ENCODE measurements at places on chromosomes 7 and 10.

DNA sequence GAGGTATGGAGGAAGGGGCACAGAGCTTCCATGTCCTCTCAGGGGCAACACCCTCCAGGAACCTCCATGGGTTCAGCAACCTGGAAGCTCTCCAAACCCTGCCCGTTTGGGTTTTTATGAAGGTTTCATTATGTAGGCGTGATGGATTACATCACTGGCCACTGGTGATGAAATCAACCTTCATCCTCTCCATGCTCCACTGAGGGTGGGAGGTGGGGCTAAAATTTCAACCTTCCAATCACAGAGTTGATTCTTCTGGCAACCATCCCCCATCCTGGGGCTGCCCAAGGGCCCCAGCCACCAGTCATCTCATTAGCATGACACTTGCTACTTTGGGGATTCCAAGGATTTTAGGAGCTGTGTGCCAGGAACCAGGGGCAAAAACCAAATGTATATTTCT, 90.1 kb downstream of the TEX36 start:
- no peak for DNase-seq

GRCh38 chr10:110076559-110077318, 69.0 kb downstream of the ADD3 start:
- DNase-seq = peak; percentile 67

GRCh38 chr10:15725603-15726002, 5.9 kb upstream of the ITGA8 start:
- peak; percentile 59 for DNase-seq

DNA sequence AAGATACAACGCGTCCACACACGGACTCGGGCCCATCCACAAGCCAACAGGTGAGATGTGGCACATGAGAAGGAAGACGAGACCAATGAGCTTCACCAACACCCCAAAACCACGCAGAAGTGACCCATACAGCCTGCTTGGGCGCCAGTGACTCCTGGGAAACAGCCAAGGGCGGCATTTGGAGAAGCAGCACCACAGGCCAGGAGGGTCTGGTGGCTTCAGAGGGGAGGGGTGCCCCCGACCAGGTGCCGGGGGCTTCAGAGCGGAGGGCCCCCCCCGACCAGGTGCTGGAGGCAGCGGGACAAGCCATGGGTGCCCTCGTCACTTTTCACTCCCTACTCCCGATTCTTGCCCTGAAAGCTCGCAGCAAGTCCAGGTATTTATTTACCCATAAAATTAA, 140.1 kb downstream of the DIP2C start:
- DNase-seq = no peak

- no peak for DNase-seq
Measured at GRCh38 chr10:132702601-132703418, 83.1 kb downstream of the NKX6-2 start.

DNA sequence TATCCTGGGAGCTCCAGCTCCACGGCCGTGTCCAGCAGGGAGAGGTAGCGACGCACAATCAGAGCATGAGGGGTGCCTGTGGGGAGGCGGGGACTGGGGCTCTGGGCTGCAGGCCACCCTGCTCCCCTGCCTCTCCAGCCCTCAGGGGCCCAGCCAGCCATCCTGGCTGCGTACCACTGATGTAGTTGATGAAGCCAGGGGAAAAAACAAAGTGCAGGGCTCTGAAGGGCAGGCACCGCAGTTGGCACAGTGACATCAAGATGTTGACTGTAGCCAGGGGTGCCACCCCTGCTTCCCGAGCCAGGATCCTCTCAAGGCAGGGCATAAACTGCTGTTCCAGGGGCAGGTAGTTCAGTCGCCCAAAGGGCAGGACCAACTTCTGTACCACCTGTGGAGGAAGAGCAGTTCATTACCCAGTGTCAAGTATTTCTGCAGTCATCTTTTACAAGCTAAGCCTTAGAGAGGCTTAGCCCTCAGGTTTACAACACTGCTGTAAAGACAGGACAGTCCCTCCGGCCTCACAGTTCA, 2.8 kb downstream of the FASTK start:
- DNase-seq = no peak

DNA sequence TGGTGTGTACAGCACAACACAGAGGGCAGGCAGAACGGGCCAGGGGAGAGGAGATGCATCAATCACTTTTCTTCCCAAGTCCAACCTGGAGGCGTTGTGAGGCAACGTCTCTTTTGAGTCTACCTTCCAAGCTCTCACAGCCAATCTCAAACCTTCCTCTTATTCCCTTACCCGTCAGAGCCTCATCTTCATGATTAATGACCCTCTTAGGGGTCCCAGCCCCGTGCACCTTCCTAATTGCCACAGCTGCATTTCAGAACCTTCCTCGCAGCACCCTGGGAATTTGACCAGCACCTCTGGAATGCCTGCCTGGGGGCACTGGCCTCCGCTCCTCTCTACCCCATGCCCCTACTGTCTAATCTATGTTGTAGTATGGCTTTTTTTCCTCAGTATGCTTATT, 169.3 kb upstream of the PRR15 start:
- DNase-seq = no peak

- DNase-seq = no peak
Measured at GRCh38 chr10:29607576-29607975, 27.2 kb downstream of the SVIL start.

DNA sequence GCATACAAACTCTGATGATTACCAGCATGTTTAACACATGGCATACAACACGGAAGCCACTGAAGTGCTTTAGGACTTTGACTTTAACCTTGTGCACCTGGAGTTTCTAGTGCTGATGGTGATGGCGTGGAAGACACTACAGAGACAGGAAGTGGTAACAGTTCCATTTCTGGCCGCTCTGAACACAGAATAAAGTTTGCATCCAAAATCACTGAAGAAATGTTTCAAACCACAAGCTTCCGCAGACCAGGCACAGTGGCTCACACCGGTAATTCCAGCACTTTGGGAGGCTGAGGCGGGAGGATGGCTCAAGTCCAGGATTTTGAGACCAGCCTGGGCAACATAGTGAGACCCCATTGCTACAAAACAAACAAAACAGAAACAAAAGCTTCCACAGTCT, 40.3 kb upstream of the TNPO3 start:
- no peak for DNase-seq

DNA sequence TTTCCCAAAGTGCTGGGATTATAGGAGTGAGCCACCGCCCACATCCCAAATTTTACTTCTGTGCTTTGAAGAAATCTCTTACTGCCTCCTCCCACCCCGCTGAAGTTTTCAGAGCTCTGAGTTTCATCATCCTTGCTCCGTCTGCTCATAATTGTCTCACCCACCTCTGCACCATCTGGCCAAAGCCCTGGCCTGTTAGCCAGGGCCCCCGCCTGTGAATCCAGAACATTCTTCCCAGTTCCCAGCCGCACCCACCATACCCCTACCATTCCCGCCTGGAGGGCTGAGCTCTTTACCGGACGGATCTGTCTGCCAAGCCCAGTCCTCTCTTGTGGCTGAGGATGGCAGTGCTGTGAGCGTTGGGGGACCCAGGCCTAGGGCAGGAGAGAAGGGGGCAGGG, 14.5 kb downstream of the SSC4D start:
- no peak for DNase-seq

DNA sequence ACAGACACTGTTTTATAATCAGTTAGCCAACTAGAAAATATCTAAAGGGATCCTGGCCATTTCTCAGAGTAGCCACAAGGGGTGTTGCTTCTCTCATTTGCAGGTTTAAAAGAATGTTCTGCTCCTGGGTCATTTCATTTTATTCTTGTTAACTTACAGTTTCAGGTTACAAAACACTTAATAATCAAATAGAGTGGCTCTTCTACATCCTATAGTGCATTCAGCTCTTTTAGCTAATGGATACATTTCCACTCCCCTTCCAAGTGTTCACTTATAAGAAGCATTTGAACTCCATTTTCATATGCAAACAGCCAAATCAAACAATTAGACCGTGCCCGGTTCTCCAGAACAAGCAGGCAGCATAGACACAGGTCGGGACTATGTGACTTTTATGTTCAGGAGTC, 117.5 kb downstream of the TRIL start:
- DNase-seq = peak; percentile 29

GRCh38 chr10:45591280-45591679, 81.3 kb downstream of the ZFAND4 start:
- no peak for DNase-seq

GRCh38 chr7:111942450-111943081, 263.6 kb downstream of the DOCK4 start:
- no peak for DNase-seq

DNA sequence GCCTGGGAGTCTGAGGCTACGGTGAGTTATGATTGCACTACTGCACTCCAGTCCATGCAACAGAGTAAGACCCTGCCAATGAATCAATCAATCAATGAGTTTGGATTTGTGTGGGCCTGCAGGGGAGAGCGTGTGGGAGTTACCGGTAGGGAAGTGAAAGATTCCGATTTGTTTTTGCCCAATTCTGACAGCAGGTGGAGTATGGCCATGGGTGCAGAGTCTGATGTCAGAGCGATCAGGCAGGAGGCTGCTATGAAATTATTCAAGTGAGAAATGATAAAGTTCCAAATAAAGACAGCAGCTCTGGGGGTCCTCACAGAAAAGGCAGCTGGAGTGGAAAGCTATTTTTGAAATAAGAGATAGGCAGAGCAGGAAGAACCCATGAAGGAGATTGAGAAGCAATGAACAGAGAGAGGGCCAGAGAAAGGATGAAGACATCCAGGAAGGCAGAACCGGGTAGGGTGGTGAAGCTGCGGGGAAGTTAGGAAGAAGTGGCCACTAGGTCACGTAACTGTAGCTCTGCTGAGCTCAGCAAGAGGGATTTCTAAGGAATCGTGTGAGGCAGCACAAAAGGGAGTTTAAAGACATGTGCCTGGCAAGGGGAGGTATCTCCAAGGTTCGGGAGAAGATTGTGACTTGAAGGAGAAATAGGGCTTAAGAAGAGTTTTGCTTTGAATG, 93.7 kb upstream of the NMT2 start:
- peak; percentile 38 for DNase-seq

- DNase-seq = no peak
Measured at GRCh38 chr7:90669492-90669891, 73.4 kb downstream of the CDK14 start.

DNA sequence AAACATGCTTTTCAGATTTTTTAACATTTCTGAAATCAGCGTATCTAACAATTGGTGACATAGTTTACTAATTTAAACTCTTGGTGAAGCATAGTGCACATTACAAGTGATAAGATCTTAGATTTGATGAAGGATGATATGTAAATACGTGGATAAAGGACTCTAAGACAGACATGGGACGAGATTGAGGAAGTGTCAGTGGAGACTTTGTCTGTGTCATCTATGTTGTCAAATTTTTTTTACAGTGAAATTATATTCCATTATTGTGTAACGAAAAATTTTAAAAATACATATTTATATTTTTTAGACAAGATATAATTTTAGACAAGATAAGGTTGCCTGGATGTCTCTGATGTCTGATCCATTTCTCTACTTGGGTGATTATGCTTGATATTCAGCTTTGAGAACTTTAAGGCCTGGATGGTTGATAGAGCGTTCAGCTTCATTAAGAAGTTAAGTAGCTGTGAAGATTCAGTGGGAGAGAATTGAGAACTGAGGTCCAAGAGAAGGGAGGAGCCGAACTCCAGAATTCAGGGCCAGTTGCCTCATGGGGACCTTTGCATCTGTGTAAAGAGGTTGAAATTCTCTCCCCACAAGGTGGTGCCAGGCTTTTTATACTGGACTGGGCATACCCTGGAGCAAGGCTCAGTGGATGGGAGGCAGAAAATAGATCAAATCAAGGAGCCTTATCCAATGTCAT, 62.7 kb downstream of the KAT6B start:
- DNase-seq = no peak

DNA sequence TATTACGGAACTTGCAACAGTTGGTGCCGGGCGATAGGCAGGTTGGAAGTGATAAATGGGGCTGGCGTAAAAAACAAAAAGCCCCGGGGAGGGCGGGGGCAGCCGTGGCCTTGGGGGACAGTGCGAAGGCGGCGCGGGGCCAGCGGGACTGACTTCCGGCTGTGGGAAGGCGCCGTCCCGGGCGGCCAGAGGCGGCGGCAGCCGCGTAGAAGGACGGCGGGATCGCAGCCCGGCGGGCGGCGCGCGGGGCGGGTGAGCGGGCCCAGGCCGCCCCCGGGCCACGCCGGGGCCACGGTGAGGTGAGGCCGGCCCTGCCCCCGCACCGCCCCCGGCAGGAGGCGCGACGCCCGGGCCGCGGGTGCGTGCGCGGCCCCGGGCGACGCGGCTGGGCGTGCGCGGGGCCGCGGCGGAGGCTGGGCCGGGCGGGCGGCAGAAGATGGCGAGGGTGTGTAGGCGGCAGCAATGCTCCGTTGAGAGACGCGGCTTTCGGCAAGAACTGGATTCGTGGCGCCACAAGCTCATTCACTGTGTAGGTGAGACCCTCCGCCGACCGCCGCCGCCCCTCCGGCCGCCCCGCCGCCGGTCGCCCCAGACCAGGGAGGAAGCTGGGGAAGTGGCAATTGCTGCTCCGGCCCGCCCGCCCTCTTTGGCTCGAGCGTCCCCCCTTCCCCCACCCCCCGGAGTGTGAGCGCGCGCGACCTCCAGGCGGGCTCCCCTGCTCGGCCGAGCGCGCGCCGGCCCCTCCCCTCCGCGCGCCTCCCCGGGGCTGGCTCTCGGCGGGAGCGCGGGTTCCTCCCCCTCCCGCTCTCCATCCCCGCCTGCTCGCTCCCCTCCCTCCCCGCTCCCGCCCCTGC, at the start of gene LCOR:
Gene LCOR, plus strand, starts transcription at position 432 of the 854 bp plus-strand sequence. CDS start 116,760 bp downstream, outside the sequence.
- peak; percentile 83 for DNase-seq

DNA sequence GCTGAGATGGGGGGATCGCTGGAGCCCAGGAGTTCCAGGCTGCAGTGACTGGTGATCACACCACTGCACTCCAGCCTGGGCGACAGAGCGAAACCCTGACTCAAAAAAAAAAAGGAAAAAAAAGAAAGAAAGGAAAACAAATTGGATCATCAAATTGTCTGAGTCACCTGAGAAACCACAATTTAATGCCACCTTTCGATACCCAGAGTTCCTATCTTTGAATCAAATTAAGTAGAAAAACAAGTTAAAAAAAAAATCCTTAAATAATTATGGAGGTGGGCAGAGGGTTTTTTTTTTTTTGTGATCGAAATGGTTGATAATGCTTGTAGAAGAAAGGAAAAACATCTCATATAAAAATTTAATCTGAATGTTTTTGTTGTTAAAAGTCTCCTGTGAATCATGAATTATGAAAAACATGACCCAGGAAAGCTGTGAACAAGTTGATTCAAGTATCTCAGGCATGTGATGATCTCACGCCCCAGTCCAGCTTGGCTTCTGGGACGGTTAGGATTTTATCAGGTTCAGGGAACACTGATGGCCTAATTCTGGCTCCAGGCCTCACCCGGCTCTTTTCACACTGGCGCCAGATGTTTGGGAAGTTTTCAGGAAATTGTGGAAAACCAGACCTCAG, 25.3 kb upstream of the CUX1 start:
- no peak for DNase-seq

DNA sequence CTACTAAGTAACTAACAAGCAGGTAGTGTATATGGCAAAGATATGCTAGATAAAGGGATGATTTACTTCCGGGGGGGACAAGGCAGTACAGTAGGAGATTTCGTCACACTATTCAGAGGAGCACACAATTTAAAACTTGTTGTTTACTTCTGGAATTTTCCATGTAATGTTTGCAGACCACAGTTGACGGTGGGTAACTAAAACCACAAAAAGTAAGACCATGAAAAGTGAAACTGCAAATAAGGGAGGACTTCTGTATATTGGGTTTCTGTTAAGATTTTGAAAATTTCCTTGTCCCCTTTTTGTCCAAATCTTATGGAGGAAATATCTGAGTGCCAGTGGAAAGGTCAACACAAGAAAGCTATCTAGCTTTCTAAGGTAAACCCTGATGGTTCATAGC, 170.0 kb downstream of the ELAPOR2 start:
- no peak for DNase-seq
